Endodermal cell (in vitro differentiated cells): ENCODE measurements at places on chromosomes 2 and 18. TPM values are rescaled to one million over a fixed set of nuclear protein-coding genes. Genes with fewer than 3 reads are reported as not detected.

Gene GPD2
- total RNA-seq: 49.9 and 51.7 TPM in 2 replicates

Gene AMER3
- 0.91 to 1.1 TPM in 2 of 3 replicates, not detected in the other for total RNA-seq

Gene FAM228B
- 12.8 and 13.2 TPM in 2 replicates for total RNA-seq

Gene KLHL41
- not detected in 2 replicates for total RNA-seq

Gene DPP4
- total RNA-seq: 0.93 and 1.2 TPM in 2 replicates

Gene VSNL1
- total RNA-seq: 3.3 and 7.8 TPM in 2 replicates

Gene METTL5
- total RNA-seq: 79.0 to 106 TPM (median 102 TPM) in 3 replicates

Gene NHEJ1
- total RNA-seq: 22.6 and 27.4 TPM in 2 replicates

DNA sequence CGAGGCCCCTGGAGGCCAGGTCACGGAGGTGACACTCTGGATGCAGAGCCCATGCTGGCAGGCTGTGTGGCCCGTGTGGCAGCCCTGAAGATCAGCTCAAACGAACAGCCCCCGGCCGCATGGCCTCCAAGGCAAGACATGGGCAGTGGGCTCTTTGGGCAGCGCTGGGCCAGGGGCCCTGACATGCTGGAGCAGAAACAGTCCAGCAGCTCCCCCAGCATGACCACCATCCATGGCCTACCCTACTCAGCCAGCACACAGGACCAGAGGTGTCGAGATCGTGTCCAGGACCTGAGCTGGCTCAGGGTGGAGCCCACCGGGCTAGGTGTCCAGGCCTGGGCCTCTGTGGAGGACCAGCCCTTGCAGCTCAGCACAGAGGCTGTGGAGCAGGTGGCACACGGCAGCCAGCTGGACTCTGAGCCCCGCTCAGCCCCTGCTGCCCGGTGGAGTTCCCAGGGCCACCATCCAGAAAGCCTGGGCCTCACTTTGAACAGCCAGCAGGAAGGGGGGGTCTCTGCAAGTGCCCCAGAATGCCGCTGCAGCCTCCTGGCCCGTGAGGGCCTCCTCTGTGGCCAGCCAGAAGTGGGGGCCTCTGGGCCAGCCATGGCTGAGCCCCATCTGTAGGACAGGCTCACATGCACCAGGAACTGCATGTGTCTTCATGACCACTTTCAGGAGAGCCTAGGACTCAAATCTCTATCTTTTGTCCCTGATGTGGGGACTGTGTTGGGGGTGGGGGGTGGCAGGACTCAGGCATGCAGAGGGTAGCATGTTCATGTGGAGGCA lies 8.9 kb downstream of the AMER3 start:
- DNase-seq: no peak

GRCh38 chr18:79046522-79046921 lies 22.7 kb upstream of the ATP9B start:
- DNase-seq: peak; percentile 50

DNA sequence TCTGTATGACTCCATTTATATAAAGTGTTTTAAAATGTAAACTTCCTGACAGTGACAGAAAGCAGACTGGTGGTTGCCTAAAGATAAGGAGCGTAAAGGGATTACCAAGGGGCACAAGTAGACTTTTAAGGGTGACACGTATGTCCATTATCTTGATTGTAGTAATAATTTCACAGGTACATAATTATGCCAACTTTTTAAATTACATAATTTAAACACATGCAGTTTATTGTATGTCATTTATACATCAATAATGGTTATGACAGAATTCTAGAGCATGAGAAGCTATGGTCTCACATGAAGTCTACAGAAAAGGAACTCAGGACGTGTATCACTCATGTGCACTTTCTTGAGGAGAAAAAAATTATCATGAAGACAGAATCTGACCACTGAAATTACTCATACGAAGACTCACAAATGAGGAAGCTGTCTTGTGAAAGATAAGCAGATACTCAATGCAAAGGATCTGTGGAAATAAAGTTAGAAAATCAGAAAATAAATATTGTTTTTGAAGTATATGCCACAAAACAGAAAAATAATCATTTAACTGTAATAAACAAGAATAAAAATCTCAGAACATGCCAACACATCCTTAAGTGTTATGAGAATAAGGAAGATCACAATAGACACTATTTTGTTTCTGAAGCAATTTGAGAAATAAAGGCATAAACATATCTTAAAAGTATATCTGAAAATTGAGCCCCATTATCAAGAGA lies 84.4 kb downstream of the TMEM131 start:
- DNase-seq: no peak

DNA sequence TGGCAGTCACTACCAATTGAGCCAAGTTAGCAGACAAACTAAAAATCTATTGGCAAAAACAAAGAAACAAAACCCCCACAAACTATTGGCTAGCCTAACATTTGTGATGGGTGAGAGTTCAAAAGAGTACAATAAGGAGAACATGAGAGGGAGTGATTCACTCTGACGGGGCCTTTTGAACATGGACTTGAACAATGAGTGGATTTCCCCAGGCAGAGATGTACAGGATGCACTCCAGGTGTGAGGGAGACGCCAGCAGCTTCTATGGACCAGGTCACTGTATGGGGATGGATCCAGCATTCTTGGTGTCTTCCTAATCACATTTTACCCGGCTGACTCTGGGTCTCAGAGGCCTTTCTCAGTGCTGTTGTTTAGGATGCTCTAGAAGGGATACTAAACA lies 167.5 kb upstream of the SMAD2 start:
- DNase-seq: no peak

GRCh38 chr2:109481196-109481555 lies 132.6 kb downstream of the SEPTIN10 start:
- DNase-seq: no peak

DNA sequence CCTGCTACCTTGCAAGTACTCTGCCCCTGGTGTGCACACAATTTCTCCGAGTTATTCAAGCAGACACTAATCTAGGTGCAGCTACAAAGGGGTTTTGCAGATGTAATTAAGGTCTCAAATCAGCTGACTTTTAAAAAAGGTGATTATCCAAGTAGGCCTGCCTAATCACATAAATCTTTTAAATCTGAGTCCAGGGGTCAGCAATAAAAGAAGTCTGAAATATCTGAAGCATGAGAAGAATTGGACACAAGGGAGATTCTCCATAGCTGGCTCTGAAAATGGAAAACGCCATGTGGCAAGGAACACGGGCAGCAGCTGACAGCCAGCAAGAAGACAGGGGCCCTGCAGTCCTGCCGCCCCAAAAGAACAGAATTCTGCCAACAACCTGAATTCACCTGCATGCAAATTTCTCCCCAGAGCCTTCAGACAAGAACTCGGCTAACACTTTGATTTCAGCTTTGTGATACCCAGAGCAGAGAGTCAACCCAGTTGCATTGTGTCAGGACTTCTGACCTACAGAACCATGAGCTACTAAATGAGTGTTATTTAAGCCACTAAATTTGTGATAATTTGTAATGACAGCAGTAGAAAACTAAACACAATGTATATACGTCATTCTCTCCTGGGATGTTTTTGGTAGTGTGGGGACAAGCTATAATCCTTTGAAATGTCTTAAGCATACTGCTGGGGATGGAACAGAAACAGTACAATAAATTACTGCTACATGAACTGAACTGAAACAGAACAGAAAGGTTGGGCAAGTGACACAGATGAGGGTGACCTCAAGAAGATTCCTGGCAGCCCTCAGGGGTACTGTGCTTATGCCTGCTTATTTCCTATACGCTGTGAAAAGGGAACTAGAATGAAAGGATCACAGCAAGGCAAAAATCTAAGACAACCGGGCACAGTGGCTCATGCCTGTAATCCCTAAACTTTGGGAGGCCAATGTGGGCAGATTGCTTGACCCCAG lies 3.2 kb downstream of the INO80C start:
- no peak for DNase-seq

- no peak for DNase-seq
Observed at GRCh38 chr2:234158812-234159211, 108.3 kb downstream of the SPP2 start.

- DNase-seq: no peak
Observed at GRCh38 chr18:59502274-59503175, 143.5 kb upstream of the LMAN1 start.

DNA sequence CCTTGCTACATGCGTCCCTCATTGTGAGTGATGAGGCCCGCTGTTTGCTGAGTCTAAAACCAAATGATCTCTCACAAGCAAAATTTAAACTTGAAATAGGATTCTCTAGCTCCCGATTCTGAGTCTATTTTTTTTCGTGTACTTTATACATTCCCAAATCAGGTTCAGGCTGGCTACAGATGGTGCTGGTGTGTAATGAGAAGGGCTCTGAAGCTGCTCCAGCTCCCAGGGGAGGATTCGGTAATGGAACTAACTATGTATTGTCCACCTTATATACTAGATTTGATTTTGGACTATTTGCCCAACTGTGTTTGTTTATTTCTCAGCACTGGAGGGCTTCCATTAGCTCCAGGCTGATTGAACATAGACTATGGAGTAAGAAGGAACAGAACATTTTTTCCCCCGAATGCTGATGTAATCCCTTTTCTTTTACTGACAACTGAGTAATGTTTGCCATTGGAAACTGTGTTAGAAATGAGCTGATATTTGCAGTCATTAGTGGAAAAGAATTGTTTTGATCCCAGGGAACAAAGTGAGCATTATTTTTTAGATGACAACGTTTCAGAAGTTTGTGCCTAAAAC lies 274.0 kb upstream of the FIGN start:
- DNase-seq: no peak

- DNase-seq: no peak
Observed at GRCh38 chr2:183490914-183491313, 366.7 kb downstream of the NUP35 start.

GRCh38 chr2:84442888-84443287 lies 16.2 kb downstream of the SUCLG1 start:
- no peak for DNase-seq

- DNase-seq: no peak
Observed at GRCh38 chr18:34783501-34783900, 73.4 kb downstream of the DTNA start.

DNA sequence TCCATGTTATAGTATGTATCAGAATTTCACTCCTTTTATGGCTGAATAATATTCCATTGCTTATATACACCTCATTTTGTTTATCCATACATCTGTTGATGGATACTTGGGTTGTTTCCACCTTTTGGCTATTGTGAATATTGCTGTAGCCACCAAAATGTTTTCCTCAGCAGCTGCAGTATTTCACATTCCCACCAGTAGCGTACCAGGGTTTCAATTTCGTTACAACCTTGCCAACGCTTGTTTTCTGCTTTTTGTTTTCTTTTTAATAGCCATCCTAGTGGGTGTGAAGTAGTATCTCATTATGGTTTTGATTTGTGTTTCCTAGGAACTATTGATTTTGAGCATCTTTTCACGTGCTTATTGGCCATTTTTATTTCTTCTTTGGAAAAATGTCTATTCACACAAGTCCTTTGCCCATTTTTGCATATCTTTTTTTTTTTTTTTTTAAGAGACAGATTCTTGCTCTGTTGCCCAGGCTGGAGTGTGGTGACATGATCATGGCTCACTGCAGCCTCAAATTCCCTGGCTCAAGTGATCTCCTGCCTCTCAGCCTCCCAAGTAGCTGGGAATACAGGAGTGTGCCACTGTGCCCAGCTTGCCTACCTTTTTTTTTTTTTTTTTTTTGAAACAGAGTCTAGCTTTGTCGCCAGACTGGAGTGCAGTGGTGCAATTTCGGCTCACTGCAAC lies 14.2 kb downstream of the UBXN2A start:
- no peak for DNase-seq

DNA sequence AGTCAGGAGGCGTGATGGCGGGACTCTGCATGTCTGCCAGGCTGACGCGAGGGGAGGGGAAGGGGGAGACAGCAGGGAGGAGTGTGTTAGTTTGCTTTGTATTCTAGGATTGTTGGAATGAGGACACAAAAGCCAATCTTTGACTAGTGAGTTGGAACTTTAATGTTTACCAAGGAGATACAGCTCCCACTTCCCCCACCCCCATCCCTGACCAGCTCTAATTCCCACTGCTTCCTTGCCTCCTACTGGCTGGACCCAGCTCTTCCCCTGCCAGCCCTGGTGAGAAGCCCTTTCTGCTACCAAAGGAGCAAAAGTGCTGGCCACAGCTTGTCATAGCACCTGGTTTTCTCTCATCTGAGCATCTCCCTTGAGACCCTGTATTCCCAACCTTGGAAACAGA lies 84.5 kb downstream of the CELF4 start:
- peak; percentile 74 for DNase-seq

DNA sequence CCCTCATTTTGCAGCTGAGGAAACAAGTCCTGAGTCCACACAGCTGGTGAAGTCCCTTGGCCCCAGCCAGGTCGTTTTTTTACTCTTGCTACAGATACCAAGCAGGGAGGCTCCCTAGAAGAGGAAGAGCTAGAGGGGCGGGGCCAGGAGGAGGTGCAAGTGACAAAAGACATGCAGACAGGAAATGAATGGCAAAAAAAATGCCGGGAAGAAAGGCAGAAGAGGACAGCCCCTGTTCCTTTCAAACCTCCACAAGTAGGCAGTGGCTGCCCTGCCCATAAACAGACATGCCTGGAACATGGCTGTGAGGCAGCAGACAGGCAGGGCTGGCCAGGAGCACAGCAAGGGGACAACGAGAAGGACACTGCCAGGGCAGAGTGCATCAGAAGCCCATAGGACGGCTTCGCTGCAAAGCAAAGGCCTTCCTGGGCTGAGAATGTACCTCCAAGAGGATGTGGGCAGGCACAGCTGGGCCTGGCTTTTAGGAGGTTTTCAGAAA lies 108.7 kb downstream of the ZBTB7C start:
- peak; percentile 85 for DNase-seq

DNA sequence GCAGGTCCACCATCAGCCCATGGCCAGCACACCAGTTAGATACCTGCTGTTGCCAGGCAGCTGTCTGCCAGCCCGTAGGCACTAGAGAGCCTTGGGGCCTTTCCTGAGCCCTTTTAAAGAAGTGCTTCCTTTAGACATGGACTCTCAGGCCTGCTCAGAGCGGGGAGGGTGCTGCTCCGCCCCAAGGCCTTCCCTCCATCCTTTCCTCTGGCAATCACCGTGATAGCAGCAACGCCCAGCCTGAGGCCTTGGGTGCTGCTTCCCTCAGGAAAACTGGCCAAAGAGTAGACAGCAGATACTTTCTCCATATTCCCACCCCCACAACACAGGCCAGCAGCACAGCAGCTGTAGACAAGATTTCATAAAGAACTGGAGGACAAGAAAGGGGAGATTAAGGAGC lies 22.3 kb upstream of the C1QL2 start:
- DNase-seq: no peak

GRCh38 chr2:130951018-130951417 lies 114.3 kb downstream of the ARHGEF4 start:
- no peak for DNase-seq

- DNase-seq: no peak
Observed at GRCh38 chr2:210842896-210843295, 286.5 kb downstream of the CPS1 start.

DNA sequence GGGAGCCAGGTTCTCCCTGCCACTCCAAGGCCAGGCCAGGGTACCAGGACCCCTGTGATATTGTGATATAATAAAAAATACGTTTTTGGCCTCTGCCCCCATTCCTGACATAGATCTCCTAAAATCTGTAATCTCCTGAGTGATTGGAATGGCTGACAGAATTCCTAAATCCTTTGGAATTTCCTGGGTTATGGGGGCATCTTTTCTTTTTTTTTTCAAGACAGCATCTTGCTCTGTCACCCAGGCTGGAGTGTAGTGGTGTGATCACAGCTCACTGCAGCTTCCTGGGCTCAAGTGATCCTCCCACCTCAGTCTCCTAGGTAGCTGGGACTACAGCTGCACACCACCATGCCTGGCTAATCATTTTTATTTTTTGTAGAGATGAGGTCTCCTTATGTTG lies 26.2 kb upstream of the TUBB6 start:
- DNase-seq: no peak
